ENCODE measurements at places on chromosomes 12 and 14. TPM values are rescaled to one million over a fixed set of nuclear protein-coding genes. Genes with fewer than 3 reads are reported as not detected.

- H3K4me3 ChIP-seq, result no peak overlapping the region
- no peak for DNase-seq
- no peak overlapping the region for H3K27ac ChIP-seq
- H3K36me3 ChIP-seq, result no peaks in the 10 kb centered on the region
- H3K27me3 ChIP-seq, result no peaks in the 10 kb centered on the region
- no peaks in the 10 kb centered on the region for H3K4me1 ChIP-seq
These were observed 209.8 kb downstream of the CCER1 start for GRCh38 chr12:90745211-90745610.

DNA sequence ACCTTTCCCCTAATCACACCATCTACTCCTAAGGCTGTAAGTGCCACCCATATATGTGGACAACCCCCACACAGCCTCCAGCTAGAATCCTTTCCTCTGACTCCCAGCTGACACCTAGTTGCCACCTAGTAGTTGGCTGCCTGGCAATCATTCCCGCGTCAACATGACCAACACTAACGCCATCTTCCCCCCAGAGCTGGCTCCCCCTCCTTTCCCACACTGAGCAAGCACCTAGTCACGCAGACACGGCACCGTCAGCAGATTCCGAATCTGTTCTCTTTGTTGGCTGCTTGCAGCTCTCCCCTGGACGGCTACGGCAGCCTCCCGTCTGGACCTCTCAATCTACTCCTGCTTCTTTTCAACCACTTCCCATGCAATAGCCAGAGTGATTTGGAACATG, 27.7 kb downstream of the UBR7 start:
- DNase-seq, result no peak
- H3K4me1 ChIP-seq, result no peaks in the 10 kb centered on the region
- no peak overlapping the region for H3K4me3 ChIP-seq
- H3K27ac ChIP-seq, result no peak overlapping the region
- no peaks in the 10 kb centered on the region for H3K27me3 ChIP-seq
- H3K36me3 ChIP-seq, result no peaks in the 10 kb centered on the region

The E2F7 gene
- 7.9 TPM for total RNA-seq

GRCh38 chr12:51895378-51896135, 7.7 kb downstream of the ANKRD33 start:
- H3K27me3 ChIP-seq, result no peaks in the 10 kb centered on the region
- no peaks in the 10 kb centered on the region for H3K4me1 ChIP-seq
- no peak overlapping the region for H3K27ac ChIP-seq
- DNase-seq, result no peak
- H3K4me3 ChIP-seq, result no peak overlapping the region

DNA sequence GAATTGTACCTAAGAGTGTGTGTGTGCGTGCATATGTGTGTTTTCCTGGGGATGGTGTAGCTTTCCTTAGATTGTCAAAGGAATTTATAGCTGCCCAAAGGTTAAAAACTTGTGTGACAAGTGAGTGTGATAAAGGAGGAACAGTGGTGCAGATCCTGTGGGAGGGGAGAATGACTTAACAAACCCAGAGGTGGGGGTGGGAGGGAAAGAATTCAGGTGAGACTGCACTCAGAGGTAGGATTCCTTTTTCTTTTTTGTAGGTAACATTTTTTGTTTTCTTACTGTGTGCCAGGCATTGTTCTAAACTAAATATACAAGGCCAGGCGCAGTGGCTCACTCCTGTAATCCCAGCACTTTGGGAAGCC, 45.3 kb upstream of the SINHCAF start:
- H3K27me3 ChIP-seq, result no peaks in the 10 kb centered on the region
- H3K36me3 ChIP-seq, result no peaks in the 10 kb centered on the region
- no peak for DNase-seq
- H3K4me1 ChIP-seq, result no peaks in the 10 kb centered on the region
- no peak overlapping the region for H3K27ac ChIP-seq
- H3K4me3 ChIP-seq, result no peak overlapping the region

GRCh38 chr12:95207407-95207806, 9.9 kb downstream of the FGD6 start:
- H3K27ac ChIP-seq, result no peak overlapping the region
- H3K4me3 ChIP-seq, result no peak overlapping the region
- no peaks in the 10 kb centered on the region for H3K36me3 ChIP-seq
- no peak for DNase-seq

DNA sequence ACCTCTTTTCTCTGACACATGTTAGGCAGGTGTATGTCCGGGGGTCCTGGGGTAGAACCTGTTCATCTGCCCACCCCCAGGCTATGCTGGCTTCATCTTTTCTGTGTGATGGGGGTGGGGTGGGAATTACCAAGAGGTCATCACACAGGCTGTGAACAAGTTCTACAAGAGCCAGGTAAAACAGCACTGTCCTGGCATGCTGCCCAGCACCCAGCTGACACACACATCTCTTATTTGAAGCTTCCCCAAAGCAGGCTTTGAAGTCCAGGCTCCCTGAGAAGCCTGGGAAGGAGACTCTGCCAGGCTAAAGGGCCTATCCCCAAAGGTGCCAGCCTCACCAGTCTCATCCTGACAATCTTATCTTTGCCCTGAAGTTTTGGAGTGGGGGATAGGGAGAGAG, 141.1 kb downstream of the ALG10 start:
- H3K4me3 ChIP-seq, result no peak overlapping the region
- H3K27ac ChIP-seq, result no peak overlapping the region
- no peak for DNase-seq
- no peaks in the 10 kb centered on the region for H3K27me3 ChIP-seq

- no peak for DNase-seq
- H3K4me1 ChIP-seq, result no peaks in the 10 kb centered on the region
- H3K4me3 ChIP-seq, result no peak overlapping the region
- no peaks in the 10 kb centered on the region for H3K27me3 ChIP-seq
- no peaks in the 10 kb centered on the region for H3K36me3 ChIP-seq
These were observed 25.0 kb downstream of the NTF3 start for GRCh38 chr12:5456906-5457305.

GRCh38 chr12:25364529-25365339, 114.0 kb upstream of the KRAS start:
- no peaks in the 10 kb centered on the region for H3K27me3 ChIP-seq
- no peak overlapping the region for H3K27ac ChIP-seq
- H3K36me3 ChIP-seq, result no peaks in the 10 kb centered on the region
- peaks cover 5% of the 10 kb centered on the region for H3K4me1 ChIP-seq

DNA sequence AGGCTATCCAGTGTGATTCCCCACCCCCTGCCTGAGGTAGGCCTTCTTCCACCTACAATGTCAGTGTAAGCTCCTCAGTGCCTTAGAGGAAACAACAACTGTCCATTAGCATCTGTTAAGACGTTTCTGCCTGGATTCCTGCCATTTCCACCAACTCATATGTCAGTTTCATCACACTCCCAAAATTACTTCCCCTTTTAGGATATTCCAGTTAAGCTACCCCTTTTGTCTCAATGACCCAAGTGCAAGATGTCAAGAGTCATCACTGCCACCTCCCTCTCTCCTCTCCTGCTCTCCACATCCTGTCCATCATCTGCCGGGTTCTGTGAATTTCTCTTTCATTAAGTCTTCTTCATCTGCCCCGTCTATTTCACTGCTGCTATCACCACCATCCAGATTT, 189.4 kb downstream of the DPF3 start:
- no peak for DNase-seq
- no peak overlapping the region for H3K27ac ChIP-seq
- no peaks in the 10 kb centered on the region for H3K4me1 ChIP-seq
- no peak overlapping the region for H3K4me3 ChIP-seq
- H3K36me3 ChIP-seq, result no peaks in the 10 kb centered on the region

GRCh38 chr12:31369712-31370521, 44.0 kb upstream of the SINHCAF start:
- H3K27me3 ChIP-seq, result no peaks in the 10 kb centered on the region
- no peaks in the 10 kb centered on the region for H3K36me3 ChIP-seq
- no peak for DNase-seq
- no peak overlapping the region for H3K27ac ChIP-seq
- H3K4me1 ChIP-seq, result no peaks in the 10 kb centered on the region
- no peak overlapping the region for H3K4me3 ChIP-seq

DNA sequence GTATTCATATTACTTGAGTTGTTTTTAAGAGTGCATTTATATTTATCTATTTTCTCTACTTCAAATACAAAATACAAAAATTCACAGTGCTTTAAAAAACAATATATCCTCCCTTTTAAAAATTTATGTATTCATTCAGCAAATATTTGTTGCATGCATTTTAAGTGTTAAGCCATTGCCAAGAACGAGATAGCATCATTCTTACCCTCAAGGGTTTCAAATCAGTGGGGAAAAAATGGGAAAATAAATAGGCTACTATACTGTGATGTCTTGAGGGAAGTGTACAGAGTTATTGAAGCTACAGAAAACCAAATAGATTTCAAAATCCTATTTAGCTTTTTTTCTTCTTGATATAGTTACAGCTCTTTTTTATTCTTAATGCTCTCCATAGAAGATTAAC, 23.2 kb downstream of the MRPS35 start:
- peaks cover 21% of the 10 kb centered on the region for H3K36me3 ChIP-seq
- no peak for DNase-seq
- H3K4me3 ChIP-seq, result no peak overlapping the region
- no peak overlapping the region for H3K27ac ChIP-seq

- H3K27ac ChIP-seq, result no peak overlapping the region
- H3K27me3 ChIP-seq, result no peaks in the 10 kb centered on the region
- DNase-seq, result no peak
- no peak overlapping the region for H3K4me3 ChIP-seq
- H3K36me3 ChIP-seq, result no peaks in the 10 kb centered on the region
These were observed 40.1 kb downstream of the STXBP6 start for GRCh38 chr14:25009891-25010290.

Measured in CD8-positive, alpha-beta memory T cell (primary cell).